ENCODE measurements at places on chromosomes 13 and 19.

GRCh38 chr13:45787346-45787745 is 64.2 kb downstream of the SIAH3 start:
- no peak for DNase-seq

DNA sequence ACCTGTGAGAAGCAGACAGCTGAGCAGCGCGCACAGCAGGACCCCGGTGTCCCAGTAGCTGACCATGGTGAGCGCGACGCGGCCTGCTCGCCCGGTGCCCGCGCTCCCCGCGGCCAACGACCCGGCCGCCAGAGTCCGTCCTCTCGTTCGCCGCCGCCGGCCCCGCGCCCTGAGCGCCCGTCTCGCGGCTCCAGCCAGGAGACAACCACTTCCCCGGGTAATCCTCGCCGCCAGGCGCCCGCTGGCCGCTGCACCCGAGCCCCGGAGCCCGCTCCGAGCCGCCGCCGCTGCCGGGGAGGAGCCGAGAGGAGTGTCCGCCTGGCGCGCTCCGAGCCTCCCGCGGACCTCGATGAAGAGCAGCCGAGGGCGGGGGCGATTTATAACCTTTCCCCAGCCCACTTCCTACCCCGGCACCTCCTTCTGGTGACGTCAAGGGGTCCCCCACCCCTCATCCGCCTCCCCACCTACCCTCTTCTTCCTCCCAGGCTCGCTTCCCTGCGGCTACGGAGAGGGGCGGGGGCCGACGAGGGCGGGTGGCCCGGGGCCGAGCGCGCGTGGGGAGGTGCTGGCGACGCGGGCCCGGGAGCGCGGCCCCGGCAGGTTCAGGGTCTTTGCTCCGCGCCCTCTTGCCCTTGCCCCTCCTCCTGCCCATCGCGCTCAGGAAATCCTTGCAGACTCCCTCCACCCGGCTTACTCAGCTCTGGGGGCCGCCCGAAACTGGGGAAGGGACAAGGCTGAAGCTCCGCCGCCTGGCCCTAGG is at the start of gene FLT1:
Gene FLT1, minus strand, starts transcription at position 351 of the 760 bp plus-strand sequence. Its CDS starts 285 bp downstream, at position 66.
- DNase-seq, result peak; percentile 29

- DNase-seq, result no peak
Measured at GRCh38 chr19:43997631-43998290, 5.0 kb upstream of the ZNF230 start.

DNA sequence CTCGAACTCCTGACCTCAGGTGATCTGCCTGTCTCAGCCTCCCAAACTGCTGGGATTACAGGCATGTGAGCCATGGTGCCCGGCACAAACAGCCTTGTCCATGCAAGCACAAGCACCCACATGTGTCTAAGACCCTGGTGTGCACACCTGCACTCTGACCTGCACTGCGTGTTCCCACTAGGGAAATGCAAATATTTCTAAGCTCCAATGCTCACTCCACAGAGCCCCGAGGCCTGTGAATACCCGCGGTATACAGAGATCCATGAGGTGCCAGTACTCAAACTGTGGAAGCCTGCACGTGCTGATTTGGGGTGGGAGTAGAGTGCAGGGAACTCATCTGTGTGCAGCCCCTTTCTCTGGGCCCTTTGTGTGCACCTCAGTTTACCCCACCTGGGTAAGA is 14.7 kb downstream of the GADD45B start:
- no peak for DNase-seq

GRCh38 chr19:15506074-15506571 is 2.2 kb upstream of the CYP4F22 start:
- DNase-seq, result no peak

- no peak for DNase-seq
Measured at GRCh38 chr19:19737559-19738332, 4.8 kb upstream of the ZNF14 start.

GRCh38 chr19:10335352-10335985 is 2.1 kb upstream of the RAVER1 start:
- DNase-seq, result no peak

DNA sequence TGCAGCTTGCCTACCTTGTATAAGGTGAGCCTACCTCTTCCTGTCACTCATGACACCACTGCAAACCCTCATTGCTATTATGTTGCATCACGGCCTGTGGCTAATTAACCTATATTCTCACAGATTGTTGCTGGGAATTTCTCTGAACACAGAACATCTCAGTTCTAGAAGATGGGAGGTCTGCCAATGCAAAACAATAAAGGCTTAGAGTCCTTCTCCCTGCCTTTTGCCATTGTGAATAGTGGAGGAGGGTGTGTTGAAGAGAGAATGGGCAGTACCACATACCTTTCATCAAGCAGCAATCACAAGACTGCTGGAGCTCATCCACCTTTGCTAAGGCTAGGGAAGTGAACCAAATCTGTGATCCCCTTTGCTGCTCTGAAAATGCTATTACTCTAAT is 34.4 kb downstream of the WDFY2 start:
- no peak for DNase-seq

DNA sequence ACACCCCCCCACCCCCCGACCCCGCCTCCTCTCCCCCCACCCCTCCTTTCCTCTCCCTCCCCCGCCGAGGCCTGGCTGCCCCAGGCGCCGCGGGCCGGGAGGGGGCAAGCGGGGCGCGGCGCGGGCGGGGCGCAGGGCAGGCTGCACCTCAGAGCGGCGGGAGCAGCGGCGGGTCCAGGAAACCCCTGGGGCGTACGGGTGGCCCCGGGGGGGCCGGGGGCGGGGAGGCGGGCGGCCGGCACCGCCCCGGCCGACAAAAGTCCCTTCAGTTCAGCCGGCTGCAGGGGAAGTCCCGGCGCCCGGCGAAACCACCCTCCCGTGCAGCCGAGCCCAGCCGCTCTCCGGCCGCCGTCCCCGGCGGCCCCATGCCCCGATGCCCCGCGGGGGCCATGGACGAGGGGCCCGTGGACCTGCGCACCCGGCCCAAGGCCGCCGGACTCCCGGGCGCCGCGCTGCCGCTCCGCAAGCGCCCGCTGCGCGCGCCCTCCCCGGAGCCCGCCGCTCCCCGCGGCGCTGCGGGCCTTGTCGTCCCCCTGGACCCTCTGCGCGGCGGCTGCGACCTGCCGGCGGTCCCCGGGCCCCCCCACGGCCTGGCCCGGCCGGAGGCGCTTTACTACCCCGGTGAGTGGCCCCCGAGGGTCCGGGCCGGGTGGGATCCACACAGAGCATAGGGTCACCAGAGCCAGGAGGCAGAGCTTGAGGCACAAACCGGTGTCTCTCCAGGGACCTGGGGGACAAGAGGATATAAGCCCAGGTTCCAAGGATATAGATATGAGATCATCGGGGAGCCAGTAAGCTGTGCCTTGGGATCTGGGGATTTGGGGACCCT is at the start of gene BCL3:
Gene BCL3, plus strand, starts transcription at position 283 of the 829 bp plus-strand sequence. Its CDS starts 83 bp downstream, at position 366.
- peak; percentile 86 for DNase-seq

DNA sequence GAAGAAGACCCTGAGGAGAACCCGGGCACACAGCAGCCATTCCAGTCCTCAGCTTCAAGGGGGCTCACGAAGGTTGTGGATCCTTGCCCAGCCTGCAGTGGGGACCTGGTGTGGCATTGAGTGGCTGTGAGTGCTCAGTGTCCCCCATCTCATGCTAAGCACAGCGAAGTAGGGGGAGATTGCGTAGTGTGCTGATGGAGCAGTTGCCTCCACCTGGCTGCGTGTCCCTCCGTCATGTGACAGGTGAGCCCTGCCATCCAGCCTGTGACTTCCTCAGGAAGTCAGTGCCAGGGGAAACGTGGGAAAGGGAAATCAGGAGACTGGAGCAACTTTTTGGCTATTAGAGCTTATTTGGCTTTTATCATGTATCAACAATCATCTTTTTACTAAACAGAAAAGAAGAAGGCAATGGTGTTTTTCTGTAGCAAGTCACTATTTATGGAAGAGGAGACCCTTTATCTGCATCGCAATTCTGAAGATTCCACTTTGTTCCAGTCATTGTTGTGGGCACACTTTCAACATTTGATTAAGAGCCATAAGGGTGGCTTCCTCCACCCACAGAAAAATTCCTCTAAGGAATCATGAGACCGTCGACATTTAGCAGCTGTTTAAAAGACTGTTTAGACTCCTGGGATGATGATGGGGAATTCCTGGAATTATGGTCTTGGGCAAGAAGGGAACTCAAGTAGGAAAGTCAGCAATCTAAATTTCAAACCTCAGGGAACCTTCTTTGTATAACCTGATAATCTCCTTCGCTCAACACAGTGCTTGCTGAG is 126.8 kb upstream of the SPATA13 start:
- DNase-seq, result no peak

GRCh38 chr19:30227012-30227621 is 145.1 kb upstream of the ZNF536 start:
- no peak for DNase-seq

GRCh38 chr19:51292971-51293370 is 18.5 kb upstream of the IGLON5 start:
- DNase-seq, result no peak

GRCh38 chr13:110232756-110233155 is 74.2 kb downstream of the COL4A1 start:
- DNase-seq, result no peak

- peak; percentile 24 for DNase-seq
Measured at GRCh38 chr19:19866611-19867248, 1.0 kb downstream of the ZNF253 start.

- no peak for DNase-seq
Measured at GRCh38 chr19:47523473-47523872, 8.6 kb upstream of the NAPA start.

GRCh38 chr13:110683203-110683883 is 22.6 kb downstream of the CARS2 start:
- DNase-seq, result peak; percentile 22

DNA sequence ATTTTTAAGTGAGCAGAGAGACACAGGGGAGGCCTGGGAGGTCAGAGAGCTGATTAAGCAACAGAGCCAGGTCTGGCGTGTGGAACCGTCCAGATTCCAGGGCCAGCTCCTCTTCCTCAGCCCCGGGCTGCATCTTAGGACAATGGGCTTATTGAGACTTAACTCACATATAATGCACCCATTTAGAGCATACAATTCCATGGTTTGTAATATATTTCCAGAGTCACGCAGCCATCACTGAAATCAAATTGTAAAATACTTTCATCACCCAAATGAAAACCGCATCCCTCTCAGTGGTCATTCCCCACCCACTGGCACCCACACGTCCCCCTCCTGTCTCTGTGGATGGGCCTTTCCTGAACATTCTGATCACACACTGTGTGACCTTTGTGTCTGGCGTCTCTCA is 2.1 kb upstream of the HMG20B start:
- DNase-seq, result no peak

- DNase-seq, result no peak
Measured at GRCh38 chr13:110302997-110303396, 4.0 kb downstream of the COL4A1 start.

- DNase-seq, result no peak
Measured at GRCh38 chr13:34623331-34623730, 318.7 kb upstream of the NBEA start.

DNA sequence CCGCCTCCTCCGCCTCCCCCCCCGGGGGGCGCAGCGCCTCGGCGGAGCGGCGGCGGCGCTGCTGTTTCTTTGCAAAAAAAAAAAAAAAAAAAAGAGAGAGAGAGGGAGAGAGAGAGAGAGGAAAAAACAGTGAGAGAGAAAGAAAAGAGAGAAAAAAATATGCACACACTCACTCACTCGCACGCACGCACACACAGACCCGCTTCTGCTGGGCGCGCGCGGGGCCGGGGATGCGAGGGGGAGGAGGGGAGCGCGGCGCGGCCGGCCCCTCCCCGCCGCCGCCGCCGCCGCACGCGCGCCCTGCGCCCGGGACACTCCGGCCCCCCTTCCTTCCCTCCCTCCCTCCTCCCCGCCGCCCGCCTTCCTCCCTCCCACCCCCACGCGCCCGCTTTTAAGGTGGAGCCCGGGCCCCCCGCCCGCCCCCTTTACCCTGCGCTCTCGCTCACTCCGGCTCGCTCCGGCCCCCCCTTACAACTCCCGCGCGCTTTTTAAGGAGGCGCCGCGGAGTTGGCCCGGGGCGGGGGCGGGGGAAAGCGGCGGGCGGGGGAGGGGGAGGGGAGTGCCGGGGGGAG is at the start of gene SAMD1:
Gene SAMD1, minus strand, starts transcription at position 243 of the 572 bp plus-strand sequence.
- peak; percentile 96 for DNase-seq

- DNase-seq, result peak; percentile 64
Measured at GRCh38 chr19:8654591-8655339, 24.3 kb downstream of the NFILZ start.

DNA sequence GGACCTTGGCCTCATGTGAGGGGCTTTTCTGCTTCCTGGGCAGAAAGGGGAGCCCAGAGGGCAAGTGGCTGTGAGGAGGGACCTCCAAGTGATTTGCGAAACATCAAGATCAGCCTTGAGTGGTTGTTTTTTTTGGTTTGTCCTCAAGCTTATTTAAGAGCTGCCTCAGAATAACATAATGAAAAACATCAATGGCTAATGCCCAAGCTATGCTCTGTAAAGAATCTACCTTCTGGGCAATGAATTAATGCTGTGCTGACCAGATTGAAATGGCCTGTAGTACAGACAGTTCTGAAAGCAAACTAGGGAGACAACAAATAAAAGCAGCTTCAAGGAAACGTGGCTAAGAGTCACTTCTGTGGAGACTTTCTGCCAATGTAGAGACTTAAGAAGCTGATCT is 8.3 kb downstream of the TMEM255B start:
- DNase-seq, result no peak

DNA sequence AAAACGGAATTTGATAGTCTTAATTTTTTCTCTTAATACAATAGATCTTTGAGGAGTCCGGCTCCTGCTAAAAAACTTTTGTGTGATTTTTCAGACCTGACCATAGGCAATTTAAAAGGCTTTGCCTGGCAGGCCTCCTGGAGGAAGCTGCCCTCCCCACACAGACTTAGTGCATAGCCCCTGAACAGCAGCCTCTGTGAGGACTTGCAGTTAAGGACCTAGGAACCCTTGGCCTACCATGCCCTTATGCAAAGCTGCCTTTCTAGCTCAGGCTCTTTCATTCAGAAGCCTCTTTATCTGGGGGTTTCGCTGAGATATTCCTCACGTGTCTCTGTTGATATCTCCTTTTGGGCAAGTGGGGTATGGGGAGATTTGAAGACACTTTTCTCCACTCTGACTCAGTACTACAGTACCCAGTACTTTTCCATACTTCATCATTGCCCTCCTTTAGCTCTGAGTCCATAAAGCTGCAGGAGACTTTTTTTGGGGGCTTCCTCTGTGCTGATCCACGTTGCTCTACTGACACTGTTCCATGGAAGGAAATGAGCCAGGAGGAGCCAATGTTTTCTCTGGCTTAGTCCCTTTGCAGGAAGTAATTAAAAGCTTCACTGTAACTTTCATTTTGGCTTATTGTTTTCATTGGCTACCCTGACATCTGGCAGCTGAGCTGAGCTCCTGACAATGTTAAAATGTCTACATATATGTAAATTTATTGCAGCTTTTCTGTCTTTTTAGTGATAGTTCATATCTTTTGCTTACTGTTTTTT is 283.1 kb downstream of the TDRD3 start:
- no peak for DNase-seq
